ENCODE measurements at places on chromosomes 3 and 15. TPM values are rescaled to one million over a fixed set of nuclear protein-coding genes. Genes with fewer than 3 reads are reported as not detected.

ZNF80 gene
- not detected for total RNA-seq

XRN1 gene
- total RNA-seq: 42.0 TPM

DNA sequence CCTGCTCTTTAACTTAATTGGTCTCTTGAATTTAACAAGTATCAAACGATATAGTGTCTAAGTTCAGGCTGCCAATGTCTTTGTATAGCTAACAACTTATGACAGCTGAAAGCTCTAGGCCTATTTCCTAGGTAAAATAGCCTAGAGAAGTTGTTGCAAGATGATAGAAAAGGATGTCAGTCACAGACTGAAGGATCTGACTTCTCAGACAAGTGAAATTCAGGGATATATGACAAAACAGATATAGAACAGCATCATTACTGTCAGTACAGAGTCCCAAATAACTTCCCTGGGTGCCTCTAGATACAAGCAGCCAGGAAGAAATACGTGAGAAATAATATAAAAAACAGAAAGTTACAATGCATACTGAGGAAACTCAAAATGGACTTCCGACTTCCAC is 26.7 kb downstream of the C3orf70 start:
- no peak for DNase-seq

GRCh38 chr3:178084938-178085816 is 451.1 kb upstream of the KCNMB2 start:
- DNase-seq: peak; percentile 90

GRCh38 chr15:55897560-55898336 is 95.7 kb downstream of the NEDD4 start:
- peak; percentile 64 for DNase-seq

GRCh38 chr3:105277656-105278055 is 89.1 kb upstream of the ALCAM start:
- no peak for DNase-seq

CCR4 gene
- 0.23 TPM for total RNA-seq

GPR62 gene
- total RNA-seq: not detected

GRCh38 chr3:60250206-60250605 is 1001.0 kb downstream of the FHIT start:
- no peak for DNase-seq

- DNase-seq: no peak
These were observed 27.6 kb upstream of the NPHP3 start for GRCh38 chr3:132749786-132750185.

C3orf22 gene
- not detected for total RNA-seq

DNA sequence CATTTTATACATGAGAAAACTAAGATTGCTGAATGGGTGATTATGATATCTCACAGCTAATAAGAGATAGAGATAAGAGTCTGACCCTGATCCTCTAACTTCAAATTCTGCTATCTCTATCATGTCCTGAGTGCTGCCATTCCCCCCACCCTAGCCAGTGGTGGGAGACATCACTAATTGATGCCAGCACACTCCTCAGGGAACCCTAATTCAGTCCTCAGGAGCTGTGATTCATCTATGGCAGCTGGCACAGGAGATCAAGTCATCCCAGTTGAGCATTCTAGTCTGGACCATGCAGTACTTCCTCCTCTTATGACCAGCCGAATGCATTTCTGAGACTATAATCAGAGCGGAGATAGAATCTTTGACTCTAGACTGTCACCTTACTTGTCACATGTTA is 71.9 kb downstream of the SYNM start:
- DNase-seq: no peak

DNA sequence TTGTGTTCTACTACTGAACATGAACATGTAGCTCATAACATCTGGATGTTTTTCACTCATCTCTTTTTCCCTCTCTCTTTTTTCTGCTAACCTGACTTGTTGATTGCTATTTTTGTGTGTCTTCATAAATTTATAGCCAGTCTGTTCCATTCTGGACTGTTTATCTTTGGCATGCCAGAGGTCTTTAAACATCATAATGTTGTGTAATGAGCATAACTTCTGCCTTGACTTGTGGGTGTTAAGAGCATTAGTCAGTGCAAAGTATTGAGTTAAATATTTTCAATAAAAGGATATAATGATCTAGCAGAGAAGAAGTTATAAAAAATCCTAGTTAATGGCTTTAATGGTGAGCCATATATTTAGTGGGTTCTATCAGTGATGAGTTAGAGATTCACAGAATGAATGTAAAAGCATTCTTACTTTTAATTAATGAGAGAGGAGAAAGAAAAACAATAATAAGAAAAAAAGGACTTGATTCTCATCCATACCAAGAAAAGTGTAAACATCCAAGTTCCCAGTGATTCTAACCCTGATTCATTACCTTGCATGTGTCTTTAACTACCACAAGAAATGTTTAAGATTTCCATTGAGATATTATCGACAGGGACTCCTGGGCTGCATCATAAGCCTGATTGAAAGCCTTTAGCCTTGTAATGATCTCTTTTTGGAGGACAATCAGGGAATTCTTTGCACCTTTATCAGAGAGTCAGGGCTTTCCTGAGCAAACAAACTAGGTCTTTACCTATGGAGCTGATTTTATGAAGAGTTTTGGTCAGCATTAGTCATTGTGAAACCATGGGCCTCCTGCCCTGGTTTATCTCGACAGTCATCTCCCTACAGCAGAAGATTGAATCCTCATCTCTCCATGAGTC is 22.9 kb downstream of the MITF start:
- DNase-seq: no peak

DNA sequence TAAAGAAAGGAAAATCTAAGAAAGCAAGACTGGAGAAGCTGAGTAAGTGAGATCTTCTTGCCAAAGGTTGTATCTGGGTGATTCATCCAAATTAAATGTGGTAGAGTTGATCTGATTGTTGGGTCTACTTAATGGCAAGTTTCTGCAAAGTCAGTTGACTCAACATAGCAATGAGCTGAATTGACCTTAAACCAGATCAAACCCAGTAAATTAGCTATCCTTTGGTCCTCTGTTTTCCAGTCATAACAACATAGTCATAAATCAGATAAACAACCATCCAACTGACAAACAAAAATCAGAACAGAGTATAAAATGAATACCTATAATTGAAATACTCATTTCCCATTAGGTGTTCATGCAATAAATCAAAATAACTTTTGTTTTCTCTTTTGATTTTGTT is 142.6 kb upstream of the CFAP20DC start:
- no peak for DNase-seq

Measured in posterior vena cava (tissue), 2 donors.